Fibroblast of skin of left quadriceps (primary cell): ENCODE measurements at places on chromosomes 1 and 21.
A peak's percentile ranks its signal among the peaks of the same experiment; 100 is the strongest.

- DNase-seq = no peak
These were observed 7.4 kb downstream of the LRRC47 start for GRCh38 chr1:3788756-3789420.

DNA sequence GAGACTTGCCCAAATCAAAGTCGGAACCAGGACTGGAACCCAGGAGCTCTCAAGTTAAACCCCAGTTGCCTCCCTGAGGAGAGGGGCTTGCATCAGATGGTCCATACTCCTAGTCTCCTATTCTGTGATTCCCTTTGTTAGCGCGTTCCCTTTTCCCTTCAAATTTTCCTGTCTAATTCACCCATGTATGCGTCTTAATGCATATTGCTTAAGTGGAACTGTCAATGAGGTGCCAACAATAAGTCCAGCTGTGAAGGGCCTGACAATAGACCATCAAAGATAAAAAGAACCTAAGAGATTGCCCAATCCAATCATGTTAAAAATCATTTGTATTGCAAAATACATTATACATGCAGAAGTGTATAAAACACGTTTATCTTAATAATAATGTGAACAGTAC lies 634 bp upstream of the SPATA6 start:
- DNase-seq = no peak

DNA sequence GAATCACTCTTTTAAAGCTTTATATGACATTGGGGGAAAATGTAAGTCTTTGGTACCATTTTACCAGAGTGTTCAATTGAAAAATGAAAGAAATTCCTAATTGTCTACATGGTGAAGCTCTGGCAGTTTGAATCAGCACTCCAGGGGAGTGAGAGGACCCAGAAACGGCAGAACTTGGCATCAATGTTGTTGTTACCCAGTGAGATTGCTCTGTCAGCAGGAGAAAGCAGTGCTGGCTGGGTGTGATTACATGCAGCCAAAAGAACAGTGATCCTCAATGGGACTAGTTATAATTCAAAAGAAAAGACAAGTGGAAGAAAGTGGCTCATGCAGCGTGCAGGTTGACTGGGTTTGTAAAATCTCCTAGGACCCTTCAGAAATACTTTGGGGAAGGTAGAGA lies 206.4 kb downstream of the PTPRC start:
- no peak for DNase-seq

DNA sequence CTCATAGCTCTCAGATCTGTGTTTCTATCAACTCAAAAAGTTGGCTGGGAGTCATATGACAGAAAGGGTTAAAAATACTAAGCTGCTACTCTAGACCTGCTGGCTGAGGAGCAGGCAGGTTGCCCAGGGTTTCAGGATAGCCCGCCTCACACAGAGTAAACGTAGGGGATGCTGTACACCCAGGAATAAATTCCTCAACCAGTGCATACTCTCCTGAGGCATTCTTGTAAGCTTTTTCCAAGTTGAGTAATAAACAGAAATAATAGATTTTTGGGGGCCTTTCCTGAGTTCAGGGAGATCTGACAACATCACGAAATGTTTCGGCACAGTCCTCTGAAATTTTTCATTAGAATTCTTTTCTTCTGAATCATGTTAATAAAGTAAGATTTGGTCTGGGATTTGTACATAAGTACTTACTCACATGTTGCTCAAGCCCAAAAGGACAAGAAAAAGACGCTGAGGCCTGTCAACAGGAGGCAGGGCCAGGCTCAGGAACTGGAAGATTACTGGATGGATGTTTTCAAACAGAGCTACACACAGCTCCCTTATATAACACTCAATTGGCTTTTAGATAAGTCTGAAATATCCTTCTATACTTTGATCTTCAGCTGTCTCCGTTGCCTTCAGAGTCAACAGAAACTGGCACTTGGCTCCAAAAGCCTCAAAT lies 41.0 kb downstream of the TGFBR3 start:
- DNase-seq = peak; percentile 96

DNA sequence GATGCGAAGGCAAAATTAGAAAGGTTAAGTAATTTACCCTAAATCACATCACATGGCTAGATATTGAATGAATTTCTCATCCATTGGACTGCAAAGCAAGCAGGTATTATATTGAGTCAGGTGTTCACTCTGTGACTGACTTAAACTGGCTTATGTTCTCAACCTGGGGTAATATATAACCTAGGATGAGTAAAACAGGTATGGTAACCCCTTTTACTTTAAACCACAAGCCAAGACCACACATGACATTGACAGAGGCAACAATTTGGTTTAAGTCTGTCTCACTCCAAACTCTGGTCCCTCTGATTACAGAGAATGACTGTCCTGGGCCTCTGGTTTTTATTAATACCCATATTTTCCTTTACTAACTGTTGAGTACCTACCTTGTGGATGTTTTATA lies 33.3 kb downstream of the MAEL start:
- DNase-seq = no peak

- no peak for DNase-seq
These were observed 245.1 kb downstream of the MATN1 start for GRCh38 chr1:30478283-30478682.

- no peak for DNase-seq
These were observed 30.6 kb upstream of the LYPD8 start for GRCh38 chr1:248786156-248786555.

DNA sequence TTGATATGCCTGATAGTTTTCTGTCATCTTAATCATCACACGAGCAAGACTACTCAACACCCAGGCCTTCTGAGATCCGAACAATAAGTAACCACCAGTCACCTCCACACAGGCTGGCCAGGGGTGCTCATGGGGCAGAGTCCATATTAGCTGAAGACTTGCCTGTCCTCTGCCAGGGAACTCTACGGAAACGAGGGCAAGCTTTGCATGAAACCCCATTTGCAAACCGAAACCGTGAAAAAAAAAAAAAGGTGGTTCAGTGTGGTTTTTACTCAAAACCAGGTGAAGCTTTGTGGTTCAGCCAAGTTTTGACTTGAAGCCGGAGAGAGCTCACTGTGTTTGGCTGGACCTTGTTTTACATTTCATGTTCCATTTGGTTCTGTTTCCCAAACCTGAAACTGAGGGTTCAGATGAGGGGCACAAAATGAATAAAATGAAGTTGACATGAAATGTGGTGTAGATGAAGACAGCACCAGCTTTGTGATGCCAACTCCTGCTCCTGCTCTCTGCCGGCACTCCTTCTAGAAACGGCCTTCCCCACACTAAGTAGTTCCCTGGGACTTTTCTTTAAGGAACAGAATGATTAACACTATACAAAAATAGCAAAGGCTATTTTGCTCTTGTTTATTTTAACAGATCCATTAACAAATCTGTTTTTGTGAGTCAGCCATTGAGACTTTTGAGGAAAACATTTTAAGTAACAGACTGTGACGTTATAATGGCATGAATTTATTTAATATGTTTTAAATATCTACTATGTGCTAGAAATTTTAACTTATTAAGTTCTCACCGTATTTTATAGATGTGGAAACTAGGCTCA lies 74.7 kb downstream of the RUNX1 start:
- no peak for DNase-seq

DNA sequence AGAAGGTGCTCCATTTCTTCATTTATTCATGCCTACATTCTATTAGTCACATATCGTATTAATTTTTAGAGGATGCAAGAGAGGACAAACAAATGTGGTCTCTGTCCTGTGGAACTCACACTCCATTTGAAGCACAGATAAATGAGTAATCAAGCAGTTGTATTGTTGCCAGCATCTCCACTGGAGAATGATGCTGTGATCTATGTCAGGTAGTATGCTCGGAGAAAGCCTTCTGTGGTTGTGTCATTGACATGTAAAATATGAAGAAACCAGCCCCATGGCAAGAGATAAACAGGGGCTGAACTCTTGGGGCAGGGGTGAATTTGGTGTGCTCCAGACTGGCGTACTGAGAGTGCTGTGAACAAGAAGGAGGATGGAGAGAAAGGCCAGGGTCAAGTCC lies 101.2 kb downstream of the FASLG start:
- no peak for DNase-seq

- DNase-seq = no peak
These were observed 44.2 kb upstream of the EXOSC10 start for GRCh38 chr1:11143907-11144306.

DNA sequence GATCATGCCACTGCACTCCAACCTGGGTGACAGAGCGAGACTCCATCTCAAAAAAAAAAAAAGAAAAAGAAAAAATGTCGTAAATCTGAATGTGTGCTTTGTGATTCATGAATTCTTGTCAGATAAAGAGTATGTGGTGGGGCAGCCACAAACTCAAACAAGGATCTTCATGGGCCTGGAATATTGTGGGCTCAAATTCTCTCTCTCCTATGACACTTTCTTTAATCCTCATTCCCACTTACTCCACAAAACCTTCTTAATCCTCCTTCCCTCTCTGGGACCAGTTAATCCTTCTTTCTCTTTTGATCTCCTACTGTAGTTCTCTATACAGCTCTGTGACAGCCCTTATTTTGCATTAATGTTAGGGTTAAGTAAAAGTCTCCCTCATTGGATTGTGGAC lies 112.3 kb downstream of the AK5 start:
- DNase-seq = no peak

DNA sequence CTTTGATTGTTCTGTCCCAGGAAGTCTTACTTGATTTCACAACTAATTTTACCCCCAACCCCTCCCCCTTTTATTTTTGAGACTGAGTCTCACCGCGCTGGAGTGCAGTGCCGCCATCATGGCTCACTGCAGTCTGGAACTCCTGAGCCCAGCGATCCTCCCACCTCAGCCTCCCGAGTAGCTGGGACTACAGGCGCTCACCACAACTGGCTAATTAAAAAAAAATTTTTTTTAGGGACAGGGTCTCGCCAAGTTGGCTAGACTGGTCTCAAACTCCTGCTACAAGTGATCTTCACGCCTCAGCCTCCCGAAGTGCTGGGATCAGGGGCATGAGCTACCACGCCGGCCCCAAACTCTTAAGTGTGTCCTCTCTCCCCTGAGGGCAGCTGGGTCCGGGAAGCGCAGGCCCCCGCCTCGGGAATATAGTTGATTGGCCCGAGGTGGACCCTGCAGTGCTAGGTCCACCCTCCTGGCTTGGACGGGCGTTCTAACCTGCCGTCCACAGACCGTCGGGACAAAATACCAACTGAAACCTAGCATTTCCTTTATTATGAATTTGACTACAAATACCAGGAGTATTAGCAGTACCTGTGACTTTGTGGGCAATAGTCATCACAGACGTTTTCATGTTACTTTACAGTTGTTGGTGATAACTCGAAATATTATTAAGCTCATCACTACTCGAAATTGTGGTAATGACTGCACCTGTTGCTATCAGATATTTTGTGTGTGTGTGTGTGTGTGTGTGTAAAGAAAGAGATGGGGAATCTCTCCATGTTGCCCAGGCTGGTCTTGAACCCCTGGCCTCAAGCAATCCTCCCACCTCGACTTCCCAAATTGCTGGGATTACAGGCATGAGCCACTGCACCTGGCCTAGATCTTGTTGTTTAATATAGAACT lies 642 bp upstream of the PARP1 start:
- DNase-seq = no peak

DNA sequence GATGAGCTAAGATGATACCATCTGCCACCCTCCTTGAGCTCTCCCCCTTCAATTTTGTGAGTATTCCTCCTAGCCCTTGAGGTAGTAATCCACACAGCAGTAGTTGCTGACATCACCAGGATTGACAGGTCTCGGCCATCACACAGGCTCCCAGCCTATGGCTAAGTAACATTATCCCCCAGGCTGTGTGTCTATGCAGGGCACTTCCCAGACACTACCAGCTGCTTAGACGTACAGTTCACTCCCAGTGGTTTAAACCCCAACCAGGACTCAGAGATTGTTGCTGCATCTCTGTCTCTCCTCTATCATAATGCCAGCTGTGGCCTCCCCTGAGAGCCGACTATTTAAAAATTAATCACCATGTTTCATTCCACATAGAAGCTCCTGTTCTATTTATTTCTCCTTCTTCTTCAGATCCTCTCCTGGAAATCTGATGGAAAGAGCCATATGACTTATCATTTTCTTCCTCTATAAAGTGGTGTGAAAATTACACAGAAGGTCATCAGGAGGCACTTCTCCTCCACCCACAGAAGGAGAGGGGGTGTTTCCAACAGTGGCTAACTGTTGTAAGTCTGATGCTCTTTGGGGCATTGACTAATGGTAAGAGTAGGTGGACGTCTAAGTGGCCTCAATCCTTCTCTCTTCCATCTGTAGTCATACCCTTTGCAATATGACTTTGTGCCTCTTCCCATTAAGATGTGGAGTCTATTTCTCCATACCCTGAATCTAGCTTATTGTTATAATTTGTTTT lies 396.3 kb downstream of the SETD4 start:
- DNase-seq = no peak

DNA sequence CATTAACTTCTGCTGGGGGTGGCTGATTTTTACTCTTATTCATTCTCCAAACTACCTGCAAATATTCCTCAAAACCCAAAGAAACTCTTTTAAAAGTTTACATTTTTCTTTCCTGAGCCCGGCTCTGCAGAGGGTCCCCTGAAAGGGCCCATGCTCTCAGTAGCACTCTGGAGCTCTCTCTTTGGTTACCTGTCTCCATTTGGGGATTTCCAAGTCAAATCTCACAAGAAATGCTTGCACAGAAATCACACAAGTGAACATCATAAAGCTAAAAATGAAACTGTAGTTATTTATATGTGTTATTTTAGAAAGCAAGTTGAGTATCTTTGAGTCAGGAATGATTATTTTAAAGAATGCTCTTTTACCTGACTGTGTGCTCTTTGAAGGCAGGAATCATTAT lies 174.5 kb upstream of the PLXNA2 start:
- no peak for DNase-seq

- no peak for DNase-seq
These were observed 131.9 kb upstream of the KCNJ6 start for GRCh38 chr21:38048167-38048566.

- DNase-seq = no peak
These were observed 70.4 kb downstream of the DIRAS3 start for GRCh38 chr1:67980028-67980427.

DNA sequence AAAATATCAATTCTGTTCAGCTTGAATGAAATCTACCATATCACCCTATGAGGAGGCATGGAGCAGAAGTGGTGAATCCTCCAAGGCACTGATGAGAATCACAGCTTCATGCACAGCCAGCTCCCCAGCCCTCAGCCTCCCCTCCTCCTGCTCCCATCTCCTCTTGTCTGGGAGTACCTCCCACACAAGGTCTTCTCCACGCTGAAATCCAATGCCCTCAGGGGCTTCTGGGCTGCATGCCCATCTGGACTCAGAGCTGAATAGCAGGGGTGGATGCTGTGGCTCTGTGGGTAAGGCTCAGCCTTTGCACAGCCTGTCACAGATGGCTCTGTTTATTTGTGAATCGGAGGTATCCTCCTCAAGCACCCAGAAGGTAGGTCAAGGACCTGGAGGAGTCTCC lies 48.6 kb downstream of the KCNC4 start:
- no peak for DNase-seq

DNA sequence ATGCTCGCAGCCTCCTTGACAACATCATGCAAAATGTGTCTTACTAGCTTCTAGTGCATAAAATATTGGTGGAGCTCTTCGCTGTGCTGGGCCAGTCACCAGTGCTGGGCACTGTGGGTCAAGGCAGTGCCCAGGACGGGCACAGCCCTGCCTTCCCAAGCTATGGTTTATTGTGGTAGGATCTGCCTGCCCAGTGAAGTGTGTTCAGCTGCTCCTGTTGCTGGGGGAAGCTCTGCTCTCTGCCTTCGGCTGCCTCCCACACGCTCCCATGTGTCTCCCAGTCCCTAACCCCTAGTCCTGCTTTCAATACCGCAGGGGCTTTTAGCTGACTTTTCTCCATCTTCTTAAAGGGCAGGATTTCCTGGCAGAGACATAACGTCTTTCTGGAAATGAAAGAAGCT lies 15.7 kb downstream of the EPHX1 start:
- DNase-seq = no peak
